Stimulated activated CD8-positive, alpha-beta memory T cell treated with anti-CD3 and anti-CD28 coated beads, Interleukin-7, amount 100 ng/mL, for 1 hour (primary cell): ENCODE measurements at places on chromosomes 11 and 22.

DNA sequence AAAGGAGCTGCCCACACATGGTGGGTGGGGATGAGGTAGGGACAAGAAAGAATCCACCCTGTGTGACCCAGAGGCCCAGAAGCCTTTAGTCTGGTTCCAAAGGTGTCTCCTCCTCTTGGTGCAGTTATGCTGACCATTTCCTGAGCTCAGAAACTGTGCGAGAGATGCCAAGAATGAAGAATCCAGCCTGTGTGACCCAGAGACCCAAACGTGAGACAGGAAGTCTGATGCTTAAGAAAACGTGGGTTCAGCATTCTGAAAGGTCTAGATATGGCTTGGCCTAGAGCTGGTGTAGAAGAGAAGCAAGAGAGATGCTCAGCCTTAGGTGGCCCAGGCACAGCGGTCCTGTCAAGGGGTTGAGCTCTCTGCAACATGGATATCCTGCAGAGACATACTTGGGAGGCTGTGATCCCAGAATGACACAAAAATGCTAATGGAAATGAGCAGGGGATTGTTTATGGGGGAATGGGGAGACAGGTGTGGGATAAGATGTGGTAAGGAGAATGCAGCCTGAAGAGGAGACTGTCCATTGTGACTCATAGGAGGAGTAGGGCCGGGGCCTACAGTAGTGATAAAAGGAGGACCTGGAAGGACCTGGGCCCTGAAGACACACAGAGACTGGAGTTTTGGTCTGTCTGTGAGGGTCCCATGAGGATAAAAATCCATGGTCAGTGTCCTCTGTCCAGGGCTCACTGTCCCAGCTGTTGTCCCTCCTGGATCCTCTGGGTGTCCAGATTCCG is 79.0 kb downstream of the ZNF280B start:
- no peak for DNase-seq

GRCh38 chr22:43300891-43301676 is 42.1 kb downstream of the SCUBE1 start:
- no peak for DNase-seq

DNA sequence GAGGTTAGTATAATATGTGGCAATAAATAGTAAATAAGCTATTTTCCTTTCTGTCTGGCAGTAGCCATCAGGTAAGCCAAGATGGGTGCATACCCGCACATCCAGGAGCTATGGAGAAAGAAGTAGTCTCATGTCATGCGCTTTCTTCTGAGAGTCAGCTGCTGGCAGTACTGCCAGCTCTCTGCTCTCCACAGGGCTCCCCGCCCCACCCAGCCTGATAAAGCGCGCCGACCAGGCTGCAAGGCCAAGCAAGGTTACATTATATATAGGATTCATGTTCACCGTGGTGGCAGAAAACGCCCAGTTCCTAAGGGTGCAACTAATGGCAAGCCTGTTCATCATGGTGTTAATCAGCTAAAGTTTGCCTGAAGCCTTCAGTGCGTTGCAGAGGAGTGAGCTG is 126.2 kb downstream of the ATG16L2 start:
- no peak for DNase-seq

- no peak for DNase-seq
These were observed 224.6 kb downstream of the MN1 start for GRCh38 chr22:27576815-27577573.

DNA sequence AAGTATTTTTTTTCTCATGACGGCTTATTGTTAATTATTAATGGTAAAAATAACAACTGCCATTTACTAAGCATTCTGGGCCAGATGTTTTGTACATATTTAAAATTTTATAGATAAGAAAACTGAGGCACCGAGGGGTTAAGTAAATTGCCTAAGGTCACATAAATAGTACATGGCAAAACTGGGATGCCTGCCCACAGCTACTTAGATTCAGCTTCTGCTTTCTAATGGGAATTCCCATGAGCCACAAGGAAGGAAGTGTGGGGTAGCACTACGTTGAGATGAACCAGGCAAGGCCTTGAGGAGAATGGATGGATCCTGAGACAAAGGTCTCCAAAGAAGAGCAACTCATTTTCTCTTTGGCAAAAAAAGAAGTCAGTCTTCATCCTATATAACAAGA is 11.9 kb upstream of the PHF21A start:
- DNase-seq: no peak

DNA sequence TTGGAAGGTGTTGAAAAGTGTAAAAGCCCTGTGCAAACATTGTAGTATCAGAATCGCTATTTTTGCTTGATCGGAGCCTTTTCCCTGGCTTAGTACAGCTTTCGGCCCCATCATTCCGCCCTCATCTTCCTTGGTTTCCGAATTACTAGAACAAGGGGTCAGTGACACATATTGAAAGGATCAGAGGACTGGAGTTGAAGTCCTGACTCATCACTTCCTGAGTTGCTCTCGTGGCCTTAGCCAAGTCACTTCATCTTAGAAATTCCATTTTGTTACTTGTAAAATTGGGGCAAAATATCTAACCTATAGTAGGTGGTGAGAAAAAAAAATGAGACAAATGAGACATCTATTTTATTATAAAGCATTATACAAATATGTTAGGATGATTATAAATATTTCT is 375.0 kb downstream of the NTM start:
- no peak for DNase-seq

DNA sequence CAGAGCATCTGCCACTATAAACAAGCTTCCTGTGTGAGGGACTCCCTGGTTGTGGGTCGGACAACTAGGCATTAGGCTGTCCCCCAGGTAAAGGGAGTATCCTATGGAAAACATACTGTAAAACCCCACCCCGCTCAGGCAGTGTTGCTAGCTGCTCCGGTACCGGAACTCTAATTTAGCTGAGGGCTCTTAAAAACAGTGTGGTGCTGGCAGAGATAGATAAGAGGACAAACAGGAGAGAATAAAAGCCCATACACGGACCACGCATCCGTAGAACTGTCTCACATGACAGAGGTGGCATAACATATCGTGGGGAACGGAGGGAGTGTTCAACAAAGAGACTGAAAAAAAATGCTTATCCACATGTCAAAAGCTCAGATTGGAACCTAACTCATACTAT is 3.4 kb upstream of the MOGAT2 start:
- DNase-seq: no peak
